Stimulated activated CD8-positive, alpha-beta memory T cell treated with anti-CD3 and anti-CD28 coated beads, Interleukin-4, amount 100 ng/mL, for 24 hours (primary cell): ENCODE measurements at places on chromosomes 7 and 10.

GRCh38 chr7:85230623-85231022 lies 43.8 kb upstream of the SEMA3D start:
- DNase-seq: no peak

DNA sequence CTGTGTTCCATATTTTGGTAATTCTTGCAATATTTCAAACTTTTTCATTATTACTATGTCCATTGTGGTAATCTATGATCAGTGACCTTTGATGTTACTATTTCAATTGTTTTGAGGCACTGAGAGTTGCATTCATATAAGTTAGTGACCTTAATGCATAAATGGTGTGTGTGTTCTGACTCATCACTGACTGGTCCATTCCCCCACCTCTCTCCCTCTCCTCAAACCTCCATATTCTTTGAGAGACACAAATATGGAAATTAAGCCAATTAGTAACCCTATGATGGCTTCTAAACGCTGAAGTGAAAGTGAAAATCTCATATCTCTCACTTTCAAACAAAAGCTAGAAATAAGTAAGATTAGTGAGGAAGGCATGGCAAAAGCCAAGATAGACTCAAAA lies 739.6 kb downstream of the CCSER2 start:
- no peak for DNase-seq

- DNase-seq: no peak
Measured at GRCh38 chr7:71191771-71192170, 59.8 kb downstream of the GALNT17 start.

GRCh38 chr7:93145354-93145753 lies 2.8 kb downstream of the SAMD9L start:
- DNase-seq: no peak

GRCh38 chr7:77455321-77455720 lies 39.2 kb upstream of the GSAP start:
- DNase-seq: no peak

- DNase-seq: no peak
Measured at GRCh38 chr10:123637326-123637880, 28.8 kb upstream of the GPR26 start.

- no peak for DNase-seq
Measured at GRCh38 chr7:137920637-137921399, 74.0 kb upstream of the DGKI start.

DNA sequence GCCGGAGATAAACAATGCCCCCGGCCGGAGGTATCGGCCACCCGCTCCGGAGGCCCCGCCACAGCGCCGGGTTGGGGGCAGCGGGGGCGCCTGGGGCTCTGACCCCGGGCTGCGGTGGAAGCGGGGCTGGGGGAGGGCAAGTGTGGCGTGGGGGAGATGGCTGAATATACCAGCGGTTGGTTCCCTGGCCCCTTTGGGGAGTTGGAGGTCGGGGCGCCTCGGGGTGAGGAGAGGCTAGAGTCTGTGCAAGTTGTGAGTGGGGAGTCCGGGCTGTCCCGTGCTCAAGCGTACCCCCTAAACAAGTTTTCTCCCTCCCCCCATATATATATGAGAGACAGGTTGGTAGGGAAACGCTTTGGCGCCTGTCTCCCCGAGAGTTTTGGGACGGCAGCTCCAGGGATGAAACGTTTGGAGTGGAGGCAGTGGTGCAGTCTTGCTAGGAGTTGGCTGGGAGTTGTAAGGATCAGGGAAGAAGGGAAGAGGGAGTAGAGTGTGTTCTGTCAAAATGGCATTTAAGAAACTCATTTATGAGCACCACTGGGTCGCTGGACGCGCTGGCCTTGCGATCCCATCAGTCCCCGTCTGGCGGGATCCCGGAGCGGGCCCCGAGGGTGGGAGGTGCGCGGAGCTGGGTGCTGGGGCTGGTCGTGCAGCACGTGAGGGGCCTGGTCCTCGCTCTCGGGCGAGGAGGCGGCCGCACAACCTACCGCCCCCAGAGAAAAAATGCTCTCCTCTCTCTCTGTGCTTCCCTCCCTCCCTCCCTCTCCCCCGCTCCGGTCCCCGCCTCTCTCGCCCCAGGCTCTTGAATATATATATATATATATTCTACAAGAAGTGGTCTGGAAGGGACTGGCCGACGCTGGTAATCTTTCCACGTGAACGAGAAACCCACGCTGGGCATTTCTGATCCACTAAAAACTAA lies 1.1 kb downstream of the TET1 start:
- no peak for DNase-seq

GRCh38 chr7:51311166-51311565 lies 5.4 kb downstream of the COBL start:
- no peak for DNase-seq

DNA sequence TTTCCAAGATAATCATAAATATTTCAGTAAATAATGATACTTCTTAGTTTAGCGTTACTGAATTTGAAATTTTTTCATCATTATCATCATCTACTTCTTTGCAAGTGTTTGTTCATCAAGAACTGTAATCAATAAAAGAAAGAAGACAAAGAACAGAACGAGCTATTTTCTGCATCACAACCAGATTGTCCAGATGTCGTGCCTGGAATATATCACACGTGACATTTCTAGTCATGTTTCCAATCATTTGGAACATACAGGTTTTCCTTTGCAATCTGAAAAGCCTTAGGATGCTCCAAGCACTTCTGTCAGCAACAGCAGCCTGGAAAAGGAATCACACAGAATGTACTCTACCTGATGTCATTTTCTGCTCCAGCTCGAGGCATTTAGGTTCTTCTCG lies 107.4 kb downstream of the FAM107B start:
- DNase-seq: no peak

- no peak for DNase-seq
Measured at GRCh38 chr7:96040250-96040772, 268.0 kb downstream of the DYNC1I1 start.

- no peak for DNase-seq
Measured at GRCh38 chr10:123681285-123681684, 15.1 kb downstream of the GPR26 start.

- no peak for DNase-seq
Measured at GRCh38 chr10:31121757-31122577, 90.3 kb upstream of the ZNF438 start.
